ENCODE measurements at places on chromosomes 1 and 21. TPM values are rescaled to one million over a fixed set of nuclear protein-coding genes. Genes with fewer than 3 reads are reported as not detected.

The S100A1 gene
- 15.4 TPM for polyA plus RNA-seq

The TBX15 gene
- polyA plus RNA-seq: 0.20 TPM

The ASTN1 gene
- 2.1 TPM for polyA plus RNA-seq

The SLC22A15 gene
- 5.9 TPM for polyA plus RNA-seq

The DMAP1 gene
- 72.5 TPM for polyA plus RNA-seq

The ZFP69B gene
- polyA plus RNA-seq: 6.8 TPM

DNA sequence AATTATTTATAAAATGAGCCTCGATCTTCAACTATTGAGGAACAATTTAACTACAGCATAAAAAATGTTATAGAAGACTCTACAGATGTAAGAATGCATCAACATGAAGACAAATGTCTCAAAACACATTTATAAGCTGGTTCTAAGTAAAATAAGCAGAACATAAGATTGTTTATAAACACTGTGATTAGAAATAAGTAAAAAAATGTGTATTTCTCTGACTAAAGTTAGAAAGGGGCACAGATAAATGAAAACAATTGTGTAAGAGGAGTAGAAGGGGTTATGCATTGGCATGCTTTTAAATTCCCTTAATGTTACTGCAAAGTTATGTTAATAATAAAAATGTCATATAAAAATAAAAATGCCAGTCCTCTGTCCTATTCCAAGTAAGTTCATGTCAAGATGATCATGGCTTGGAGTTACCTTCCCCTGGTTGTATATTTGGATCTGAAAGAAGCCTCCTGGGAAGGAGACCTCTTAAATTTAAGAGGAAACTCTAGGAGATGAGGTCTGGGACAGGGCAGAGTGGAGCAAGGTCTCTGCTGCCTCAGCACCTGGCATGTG, 70.2 kb upstream of the FAM20B start:
- no peak for DNase-seq

- no peak for DNase-seq
Measured at GRCh38 chr1:7444363-7444762, 326.7 kb upstream of the VAMP3 start.

GRCh38 chr1:202578001-202578504, 132.2 kb downstream of the SYT2 start:
- peak; percentile 51 for DNase-seq

DNA sequence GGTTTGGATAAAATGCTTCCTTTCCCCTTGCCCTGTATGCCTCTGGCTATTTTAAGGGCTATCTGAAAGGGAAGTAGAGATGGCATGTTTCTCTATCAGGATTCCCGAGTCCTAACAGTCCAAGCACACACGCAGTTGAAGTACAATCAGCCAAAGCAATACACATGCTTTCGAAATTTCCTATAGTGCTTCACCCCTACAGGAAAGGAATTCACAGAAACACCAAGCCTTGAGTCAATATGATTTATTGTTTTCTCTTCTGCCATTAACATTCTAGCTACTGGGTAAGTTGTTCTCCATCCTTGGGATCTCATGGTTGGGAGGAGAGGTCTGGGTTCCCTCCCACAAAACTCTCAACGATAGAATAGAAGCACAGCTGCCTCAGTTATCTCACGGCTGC, 8.7 kb downstream of the ITLN1 start:
- no peak for DNase-seq

- DNase-seq: no peak
Measured at GRCh38 chr1:27418326-27419185, 26.1 kb downstream of the GPR3 start.

- DNase-seq: no peak
Measured at GRCh38 chr1:111471012-111471411, 2.8 kb upstream of the C1orf162 start.

DNA sequence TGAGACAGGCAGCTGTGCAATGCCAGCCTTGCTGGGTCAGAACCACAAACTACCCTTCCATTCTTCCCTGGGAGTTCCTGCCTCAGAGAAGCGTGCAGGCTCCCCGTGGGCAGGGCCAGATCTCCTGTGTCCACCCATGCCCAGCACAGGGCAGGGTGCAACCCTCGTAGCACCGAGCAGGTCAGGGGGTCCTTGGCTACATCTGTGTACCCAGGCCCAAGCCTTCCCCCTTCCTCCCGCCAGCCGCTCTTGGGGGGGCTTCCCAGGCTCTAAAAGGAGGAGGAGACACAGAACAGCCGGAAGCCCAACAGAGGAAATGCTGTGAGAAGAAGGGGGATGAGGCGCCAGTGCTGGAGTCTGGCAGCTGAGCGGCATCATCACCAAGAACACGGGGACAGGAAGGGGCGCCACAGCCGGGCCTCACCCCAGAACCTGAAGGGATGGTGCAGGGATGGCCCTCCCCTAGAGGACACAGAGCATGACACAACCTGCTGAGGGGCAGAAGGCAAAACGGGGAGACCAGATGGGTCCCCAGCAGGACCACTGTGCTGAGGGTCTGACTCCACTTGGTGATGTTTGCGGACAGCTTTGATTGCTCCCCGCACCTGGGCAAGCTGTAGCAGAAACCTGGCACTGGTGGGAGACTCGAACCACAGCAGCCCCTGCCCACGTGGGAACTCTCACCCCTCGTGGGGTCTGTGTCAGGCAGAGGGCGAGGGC, 233.2 kb downstream of the NPHP4 start:
- DNase-seq: no peak

DNA sequence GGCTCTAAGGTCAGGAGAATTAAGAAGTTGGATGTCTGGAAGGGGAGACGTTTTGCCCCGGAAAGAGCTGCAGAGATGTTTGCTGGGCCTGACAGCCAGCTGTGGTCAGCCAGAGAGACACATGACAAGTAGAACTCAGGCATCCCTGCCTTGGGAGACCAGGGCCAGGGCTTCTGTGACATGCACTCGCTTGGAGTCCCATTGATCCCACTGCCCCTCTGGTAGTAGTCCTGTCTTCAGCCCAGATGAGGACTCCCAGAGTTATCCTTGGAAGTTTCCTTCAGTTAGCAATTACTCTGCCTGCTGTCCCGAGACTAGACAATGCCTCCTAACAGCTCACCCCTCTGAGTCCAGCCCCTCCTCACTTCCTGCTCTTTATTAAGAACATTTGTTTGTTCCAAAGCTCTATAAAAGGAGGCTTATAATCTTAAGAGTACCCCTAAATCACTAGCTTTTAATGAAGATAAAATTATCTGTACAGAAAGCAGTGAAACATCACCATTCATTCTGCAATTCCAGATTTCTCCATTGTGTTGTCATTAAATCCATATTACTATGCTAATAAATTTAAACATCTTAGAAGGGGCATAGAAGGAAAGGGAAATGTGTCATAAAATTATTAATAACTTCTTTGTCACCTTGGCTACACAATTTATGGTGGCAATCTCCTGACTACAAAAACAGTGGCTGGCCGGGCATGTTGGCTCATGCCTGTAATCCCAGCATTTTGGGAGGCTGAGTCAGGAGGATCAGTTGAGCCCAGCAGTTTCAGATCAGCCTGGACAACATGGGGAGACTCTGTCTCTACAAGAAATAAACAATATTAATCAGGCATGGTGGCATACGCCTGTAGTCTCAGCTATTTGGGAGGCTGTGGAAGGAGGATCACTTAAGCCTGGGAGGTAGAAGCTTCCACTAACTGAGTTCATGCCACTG, 94.2 kb downstream of the KCNK1 start:
- no peak for DNase-seq

DNA sequence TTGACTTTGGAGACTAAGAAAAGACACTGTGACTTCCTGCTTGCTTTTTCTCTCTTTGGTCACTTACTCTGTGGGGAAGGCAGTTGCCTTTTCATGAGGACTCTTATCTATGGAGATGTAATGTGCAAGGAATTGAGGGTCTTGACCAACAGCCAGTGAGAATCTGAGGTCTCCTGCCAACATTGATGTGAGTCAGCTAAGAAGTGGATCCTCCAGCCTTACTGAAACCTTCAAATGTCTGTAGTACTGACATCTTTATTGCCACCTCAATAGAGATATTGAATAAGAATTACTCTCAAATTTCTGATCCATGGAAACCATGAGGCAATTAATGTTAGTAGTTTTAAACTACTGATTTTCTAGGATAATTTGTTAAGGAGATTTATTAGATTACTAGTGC, 598.4 kb downstream of the ADGRL2 start:
- DNase-seq: no peak

GRCh38 chr1:157081707-157082106, 17.9 kb downstream of the ETV3L start:
- no peak for DNase-seq

- no peak for DNase-seq
Measured at GRCh38 chr1:31775210-31775999, 11.3 kb upstream of the ADGRB2 start.

GRCh38 chr1:15786581-15786980, 20.9 kb downstream of the UQCRHL start:
- no peak for DNase-seq

GRCh38 chr1:147080006-147080661, 92.1 kb downstream of the PRKAB2 start:
- no peak for DNase-seq

DNA sequence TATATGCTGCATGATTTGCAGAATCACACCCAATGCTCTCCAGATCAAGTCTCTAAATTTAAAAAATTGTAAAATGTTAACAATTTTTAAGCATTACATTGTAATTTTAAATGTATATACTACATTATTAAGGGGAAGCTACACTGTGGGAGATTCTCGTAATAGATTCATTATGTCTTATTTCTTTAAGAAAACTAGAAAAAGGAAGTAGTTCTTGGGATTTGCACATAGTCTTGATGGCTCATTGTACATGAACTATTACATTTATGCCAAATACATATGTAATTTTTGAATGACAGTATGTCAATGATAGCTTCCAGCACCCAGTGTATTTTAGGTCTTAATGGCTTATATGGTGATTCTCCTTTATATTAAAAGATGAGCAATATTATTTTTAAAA, 250.3 kb downstream of the PTPRC start:
- no peak for DNase-seq

DNA sequence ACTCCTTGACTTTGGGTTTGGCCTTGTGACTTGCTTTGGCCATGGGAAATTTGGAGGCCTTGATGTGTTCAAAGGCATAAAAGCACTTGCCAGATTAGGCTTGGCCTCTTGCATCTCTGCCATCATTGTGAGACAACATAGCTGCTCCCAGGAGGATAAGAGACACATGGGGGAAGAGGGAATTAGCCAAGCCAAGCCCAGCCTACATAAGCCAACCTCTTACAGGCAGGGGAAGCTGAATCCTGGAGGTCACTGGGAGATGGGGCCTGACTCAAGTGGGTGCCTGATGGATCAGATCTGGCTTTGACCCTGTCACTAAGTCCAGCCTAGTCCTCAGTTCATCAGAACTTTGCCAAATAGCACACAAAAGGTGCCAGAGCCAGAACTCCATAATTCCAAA, 37.6 kb upstream of the HMGB4 start:
- no peak for DNase-seq

DNA sequence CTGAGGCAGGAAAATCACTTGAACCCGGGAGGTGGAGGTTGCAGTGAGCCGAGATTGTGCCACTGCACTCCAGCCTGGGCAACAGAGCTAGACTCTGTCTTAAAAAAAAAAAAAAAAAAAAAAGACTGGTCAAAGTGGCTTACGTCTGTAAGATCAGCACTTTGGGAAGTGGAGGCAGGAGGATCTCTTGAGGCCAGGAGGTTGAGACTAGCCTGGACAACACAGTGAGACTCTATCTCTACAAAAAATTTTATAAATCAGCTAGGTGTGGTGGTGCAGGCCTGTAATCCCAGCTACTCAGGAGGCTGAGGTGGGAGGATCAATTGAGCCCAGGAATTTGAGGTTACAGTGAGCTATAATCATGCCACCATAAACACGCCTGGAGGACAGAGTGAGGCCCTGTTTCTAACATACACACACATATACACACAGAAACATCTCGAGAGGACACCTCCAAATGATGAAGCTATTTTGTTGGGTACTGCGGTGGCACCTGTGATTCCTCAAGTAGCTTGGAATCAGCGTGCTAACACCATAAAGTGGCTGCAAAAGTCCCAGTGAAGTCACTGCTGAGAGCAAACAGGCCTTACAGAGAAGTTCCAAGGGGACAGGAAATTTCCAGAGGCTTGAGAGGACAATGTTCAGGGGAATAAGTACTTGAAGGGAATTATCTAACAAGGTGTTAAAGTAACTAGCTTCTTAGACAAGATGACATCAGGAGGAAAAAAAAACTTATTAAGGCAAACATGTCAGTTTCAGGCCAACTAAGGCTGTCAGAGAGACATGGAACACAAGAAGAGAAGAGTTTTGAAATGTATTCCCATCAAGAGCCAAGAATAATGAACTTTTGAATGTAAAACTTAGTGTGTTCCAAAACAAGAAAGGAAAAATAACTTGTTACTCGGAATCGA, 1.3 kb downstream of the NADK start:
- DNase-seq: no peak

- DNase-seq: no peak
Measured at GRCh38 chr21:17416139-17416538, 96.7 kb upstream of the CXADR start.

GRCh38 chr1:44829506-44830384, 13.3 kb downstream of the PTCH2 start:
- DNase-seq: no peak

DNA sequence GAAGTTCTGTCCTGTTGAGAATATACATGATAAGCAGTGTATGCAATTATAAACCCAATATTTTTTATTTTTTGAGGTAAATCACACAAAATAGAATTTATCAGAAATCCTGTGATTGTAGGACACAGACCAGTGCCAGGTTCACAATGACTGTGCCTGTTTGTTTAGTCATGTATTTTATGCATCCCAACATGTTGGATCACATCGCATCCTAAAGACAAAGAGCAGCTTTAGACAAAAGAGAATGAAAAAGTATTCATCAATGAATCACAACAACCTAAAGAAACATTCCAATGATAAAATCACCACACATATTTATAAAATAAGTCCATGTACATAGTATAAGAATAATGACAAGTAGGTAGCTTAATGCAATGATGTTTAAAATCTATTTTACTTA, 53.2 kb upstream of the LRRC8D start:
- DNase-seq: no peak

GRCh38 chr1:62377043-62377562, 57.9 kb upstream of the KANK4 start:
- no peak for DNase-seq

GRCh38 chr1:197399755-197400521, 131.9 kb downstream of the CRB1 start:
- no peak for DNase-seq

GRCh38 chr1:155322571-155322952, 1.9 kb downstream of the RUSC1 start:
- no peak for DNase-seq

Data from left renal pelvis (tissue), 4 donors.